ENCODE measurements at places on chromosomes 1 and 21.
A peak's percentile ranks its signal among the peaks of the same experiment; 100 is the strongest.

- DNase-seq: no peak
These were observed 14.4 kb upstream of the EPHA2 start for GRCh38 chr1:16170283-16170673.

DNA sequence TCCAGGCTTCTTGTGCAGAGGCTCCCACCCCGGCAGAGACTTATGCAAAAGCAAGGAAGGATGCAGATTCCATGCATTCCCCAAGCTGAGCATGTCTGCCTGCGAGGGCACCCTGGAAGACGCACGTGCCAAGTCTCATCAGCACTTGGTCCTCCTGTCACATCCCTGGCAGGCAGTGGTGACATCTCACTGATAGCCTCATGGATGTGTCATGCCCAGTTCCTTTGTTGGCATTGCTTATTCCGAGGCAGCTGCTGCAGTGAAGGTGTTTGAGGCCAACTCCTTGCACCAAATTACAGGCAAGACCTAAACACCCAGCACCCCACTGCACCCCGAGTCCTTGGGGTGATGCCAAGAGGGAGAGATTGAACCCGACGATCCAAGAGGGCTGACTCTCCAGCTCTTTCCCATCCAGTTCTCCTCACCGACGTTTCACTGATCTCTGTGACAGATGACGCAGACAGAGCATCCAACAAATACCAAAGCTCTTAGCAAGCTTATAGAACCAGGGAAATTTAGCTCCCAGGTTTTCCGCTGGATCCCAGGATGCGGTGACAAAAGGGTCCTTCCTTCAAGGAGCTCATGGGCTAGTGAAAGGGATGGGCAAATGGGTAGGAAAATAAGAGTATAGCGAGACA, 611.1 kb downstream of the AJAP1 start:
- DNase-seq: no peak

GRCh38 chr1:88189525-88189924, 494.5 kb upstream of the PKN2 start:
- no peak for DNase-seq

GRCh38 chr1:4016351-4017130, 116.5 kb upstream of the C1orf174 start:
- no peak for DNase-seq

DNA sequence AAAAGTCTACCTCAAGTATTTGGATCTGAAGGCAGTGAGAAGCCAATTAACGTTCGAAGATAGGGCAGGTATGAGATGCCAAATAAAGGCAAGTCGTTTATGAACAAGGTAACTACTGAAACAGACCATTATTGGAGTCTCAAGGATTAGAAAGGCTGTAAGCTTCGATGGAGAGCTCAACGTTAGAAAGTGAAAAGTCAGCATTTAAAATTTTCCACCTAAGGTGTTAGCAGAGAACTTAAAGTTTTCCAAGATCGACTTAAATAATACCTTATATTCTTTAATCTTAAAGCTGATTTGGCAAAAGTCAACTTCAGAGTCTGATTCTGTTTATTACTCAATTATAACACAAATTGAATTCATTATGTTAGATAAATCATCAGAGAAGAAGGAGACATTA, 28.1 kb downstream of the CLDN17 start:
- no peak for DNase-seq

DNA sequence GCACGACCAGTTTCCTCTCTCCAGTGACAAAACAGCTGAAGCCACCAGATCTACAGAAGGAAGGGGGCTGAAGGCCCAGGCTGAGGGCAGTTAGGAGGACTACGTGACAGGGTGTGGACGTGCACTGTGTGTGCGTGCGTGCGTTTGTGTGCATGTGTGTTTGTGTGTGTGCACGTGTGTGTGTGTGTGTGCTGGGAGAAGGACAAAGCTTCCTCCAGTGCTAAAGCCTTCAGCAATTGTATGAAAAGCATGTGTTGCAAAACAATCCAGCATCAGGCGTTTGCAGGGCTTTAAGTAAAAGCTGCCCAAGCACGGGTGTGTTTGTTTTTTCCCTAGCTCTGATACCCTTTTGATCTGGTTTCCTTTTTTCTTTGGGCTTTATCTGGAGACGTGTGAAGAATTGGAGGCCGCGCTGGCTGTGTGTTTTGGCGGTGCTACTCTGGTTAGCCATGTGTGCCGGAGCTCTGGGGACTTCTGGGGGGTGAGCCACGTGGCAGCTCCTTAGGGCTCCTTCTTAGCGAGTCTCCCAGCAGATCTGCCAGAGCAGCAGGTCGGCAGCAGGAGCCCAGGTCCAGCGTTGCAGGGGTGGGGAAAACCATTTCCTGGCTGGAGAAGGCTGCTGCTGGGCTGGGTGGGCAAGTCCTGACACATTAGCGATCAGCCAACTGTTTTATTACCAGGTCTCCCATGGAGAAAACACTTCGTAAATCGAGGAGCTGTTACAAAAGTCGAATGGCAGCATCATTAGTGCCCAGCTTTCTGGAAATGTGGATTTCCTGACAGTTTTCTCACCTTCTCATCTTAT, 73.4 kb downstream of the UCK2 start:
- DNase-seq: no peak

GRCh38 chr1:59549066-59549837, 252.4 kb downstream of the FGGY start:
- DNase-seq: no peak

- no peak for DNase-seq
These were observed 15.0 kb upstream of the ALPL start for GRCh38 chr1:21494196-21494595.

GRCh38 chr1:54314696-54315095, 91.5 kb downstream of the SSBP3 start:
- no peak for DNase-seq

- DNase-seq: no peak
These were observed 2.2 kb upstream of the SPRR1B start for GRCh38 chr1:153028766-153029165.

DNA sequence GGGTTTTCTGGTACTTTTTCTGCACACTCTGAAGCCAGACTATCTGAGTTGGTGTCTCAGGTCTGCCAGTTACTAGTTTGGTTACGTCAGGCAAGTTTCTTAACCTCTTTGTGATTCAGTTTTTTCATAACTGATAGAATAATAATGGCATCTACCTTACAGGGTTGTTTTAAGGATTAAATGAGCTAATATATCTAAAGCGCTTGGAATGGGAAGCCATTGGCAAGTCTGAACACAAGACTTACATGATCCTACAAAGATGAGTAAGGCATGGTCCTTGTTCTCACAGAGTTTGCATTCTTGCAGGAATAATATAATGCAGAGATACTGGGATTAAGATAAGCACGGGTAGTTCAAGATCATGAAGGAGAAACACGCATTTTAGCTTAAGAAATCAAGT, 9.2 kb upstream of the DENND2D start:
- DNase-seq: no peak

- no peak for DNase-seq
These were observed 17.4 kb downstream of the CELA3A start for GRCh38 chr1:22018583-22019559.

- no peak for DNase-seq
These were observed 178.3 kb downstream of the CACNA1E start for GRCh38 chr1:181661569-181661968.

DNA sequence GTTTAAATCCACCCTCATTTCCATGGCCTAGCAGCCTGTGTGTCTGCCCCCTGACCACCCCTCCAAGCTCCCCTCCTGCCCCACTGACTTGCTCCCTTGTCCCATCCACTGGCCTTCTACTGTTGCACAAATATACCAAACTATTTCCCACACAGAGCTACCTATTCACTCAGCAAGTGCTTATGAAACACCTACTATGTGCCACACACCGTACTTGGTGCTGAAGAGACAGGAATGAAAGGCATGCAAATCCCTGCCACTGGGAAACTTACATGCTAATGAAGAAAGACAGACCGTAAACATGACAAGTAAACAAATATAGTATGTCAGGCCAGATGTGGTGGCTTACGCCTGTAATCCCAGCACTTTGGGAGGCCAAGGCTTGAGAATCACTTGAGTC, 49.9 kb upstream of the CAPZB start:
- DNase-seq: no peak

DNA sequence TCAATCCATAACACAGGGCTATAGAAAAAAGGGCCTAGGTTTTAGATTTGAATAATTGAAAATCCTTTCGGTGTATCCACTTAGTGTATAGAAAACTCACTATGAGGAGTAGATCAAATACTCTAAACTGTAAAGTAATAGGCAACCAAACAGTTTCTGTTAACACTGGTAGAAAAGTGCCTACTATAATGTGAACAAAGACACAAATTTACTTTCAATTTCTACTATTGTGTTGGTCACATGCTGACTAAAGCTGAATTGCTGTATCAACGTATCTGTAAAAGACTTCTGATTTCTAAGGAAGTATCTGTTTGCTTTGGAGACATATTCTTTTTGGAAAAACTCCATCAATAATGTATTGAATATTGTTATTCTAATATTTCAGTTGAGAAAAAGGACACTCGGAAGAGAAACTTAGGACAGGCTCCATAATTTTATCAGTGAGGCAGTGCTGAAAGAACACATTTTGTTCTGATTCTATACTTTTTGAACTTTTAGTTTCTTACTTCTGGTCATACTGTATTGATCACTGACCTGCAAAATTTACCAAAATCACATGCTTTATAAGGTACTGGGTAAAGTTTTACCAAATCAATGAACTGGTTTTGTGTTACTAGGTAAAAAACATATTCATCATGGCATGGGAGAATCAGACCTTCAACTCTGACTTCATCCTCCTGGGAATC, at the start of gene OR2M5:
Gene OR2M5 (plus strand): TSS at position 636 of the 686 bp plus-strand sequence. CDS start 0 bp downstream, at position 636.
- no peak for DNase-seq

DNA sequence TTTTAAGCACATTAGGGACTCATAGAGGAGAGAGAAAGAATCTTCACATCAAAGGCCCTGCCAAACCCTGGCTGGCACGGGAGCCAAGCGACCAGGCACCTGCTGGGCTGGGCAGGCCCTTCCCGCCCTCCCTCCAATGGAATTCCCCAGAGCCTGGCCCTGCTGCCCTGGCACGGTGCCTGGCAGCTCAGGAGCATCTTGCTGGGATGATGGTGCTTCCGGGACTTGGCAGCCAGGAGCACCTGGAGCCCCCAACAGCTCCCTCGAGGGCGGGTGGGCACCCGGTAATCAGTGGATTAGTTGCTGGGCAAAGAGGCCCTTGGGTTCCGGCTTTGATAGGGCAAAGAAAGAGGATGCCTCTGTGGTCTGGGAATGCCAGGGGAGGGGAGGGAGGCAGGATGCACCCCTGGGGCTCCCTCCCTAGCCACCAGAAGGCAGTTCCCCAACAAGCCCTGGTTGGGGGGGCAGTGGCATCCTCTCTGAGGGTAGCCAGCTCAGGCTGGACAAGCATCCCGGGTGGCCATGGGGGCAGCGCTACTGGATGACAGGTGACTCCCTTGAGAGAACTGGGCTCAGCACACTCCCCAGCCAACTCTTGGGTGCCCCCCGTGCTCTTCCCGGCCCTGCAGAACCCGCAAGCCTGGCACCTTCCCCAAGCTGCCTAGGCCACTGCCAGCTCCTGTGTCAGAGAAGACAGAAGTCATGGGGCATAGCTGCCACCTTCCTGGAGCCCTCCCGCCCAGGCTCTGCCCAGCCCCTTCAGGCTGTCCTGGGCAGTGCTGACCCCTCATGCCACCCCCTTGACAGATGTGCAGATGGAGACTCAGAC, 26.4 kb downstream of the KRTAP10-1 start:
- DNase-seq: peak; percentile 37

- no peak for DNase-seq
These were observed 45.3 kb upstream of the RGS5 start for GRCh38 chr1:163248064-163248463.

DNA sequence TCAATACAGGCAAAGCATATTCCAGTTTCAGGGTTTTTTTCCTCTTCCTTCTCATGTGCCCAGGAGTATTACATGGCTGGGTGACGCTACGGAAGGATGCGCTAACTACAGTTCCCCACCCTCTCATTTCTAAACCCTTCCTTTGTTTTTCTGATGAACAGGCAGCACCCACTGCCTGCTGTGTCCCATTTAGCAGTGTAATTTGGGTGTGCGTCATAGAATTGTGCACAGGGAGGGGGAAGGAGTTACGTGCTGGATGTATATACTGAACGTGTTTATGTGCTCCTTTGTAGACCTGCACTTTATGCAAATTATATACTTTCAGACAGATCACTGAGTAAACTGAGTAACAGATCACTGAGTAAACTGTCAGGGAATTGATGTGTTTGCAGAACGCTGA, 44.5 kb downstream of the ELAPOR1 start:
- DNase-seq: peak; percentile 19

- no peak for DNase-seq
These were observed 108.3 kb downstream of the PTPRC start for GRCh38 chr1:198747127-198747526.

- no peak for DNase-seq
These were observed 56.1 kb upstream of the MRPS6 start for GRCh38 chr21:34017039-34017961.

GRCh38 chr1:221672239-221672645, 69.6 kb downstream of the DUSP10 start:
- DNase-seq: no peak

DNA sequence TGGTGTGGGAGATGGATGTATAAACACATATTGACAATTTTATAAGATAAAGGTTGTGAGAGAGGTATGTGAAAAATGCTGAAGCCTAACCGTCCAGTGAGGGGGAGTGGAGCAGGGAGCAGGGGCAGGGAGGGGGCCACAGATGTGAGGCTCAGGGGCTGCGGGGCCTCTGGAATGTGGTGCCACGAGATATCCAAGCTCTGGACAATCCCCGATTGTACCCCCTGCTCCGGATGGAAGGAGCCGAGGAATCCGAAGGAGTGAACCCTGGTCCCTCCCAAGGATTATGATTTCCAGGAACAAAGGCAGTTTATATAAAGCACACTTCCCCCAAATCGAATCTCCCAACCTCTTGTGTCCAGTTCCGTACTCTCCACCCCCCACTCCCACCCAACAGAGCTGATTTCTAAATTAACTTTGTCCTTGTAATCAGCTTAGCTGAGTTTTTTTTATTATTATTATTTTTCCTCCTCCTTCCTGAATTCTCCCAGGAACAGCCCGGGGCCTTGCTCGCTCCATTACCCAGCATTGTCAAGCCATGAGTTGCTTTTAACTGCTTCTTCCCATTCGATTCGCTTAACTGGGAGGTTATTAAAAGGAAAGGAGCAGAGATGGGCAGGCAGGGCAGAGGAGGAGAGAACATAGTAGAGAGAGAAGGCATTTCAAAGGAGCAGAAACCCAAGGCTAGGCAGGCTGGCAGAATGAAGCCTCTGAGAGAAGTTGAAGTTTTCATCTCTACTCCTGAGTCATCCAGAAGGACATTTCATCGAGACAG, 9.4 kb downstream of the KIRREL1 start:
- DNase-seq: no peak
